Aorta (tissue), 5 donors: ENCODE measurements at places on chromosomes 3 and 15. TPM values are rescaled to one million over a fixed set of nuclear protein-coding genes. Genes with fewer than 3 reads are reported as not detected.

GRCh38 chr3:77186728-77187127 is 146.8 kb downstream of the ROBO2 start:
- no peaks in the 10 kb centered on the region for H3K4me1 ChIP-seq
- no peak overlapping the region for H3K4me3 ChIP-seq
- H3K36me3 ChIP-seq, result no peaks in the 10 kb centered on the region
- DNase-seq, result no peak

DNA sequence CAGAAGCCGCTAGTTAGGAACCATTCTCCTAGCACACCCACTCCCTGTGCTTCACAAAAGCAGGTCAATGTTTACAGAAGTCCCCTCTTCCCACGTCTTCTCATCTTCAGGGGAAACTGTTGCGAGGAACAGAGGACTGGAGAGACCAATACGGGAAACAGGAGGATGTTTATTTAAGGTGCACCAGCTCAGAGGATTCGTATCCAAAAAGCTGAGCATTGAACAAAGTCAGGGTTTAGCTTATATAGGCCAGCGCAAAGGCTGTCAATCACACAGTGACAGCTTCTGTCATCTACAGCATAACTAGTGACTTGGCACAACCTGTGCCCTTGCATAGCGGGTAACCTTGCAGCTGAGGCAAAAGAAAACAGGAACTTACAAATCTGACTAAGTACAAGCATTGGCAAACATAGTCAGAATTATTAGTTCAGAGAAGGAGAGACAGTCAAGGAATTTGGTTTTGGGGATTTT is 61.3 kb downstream of the ZDHHC19 start:
- H3K4me1 ChIP-seq, result no peaks in the 10 kb centered on the region
- no peak for DNase-seq
- no peaks in the 10 kb centered on the region for H3K27me3 ChIP-seq
- H3K36me3 ChIP-seq, result no peaks in the 10 kb centered on the region

- H3K4me1 ChIP-seq, result peaks cover 10% of the 10 kb centered on the region
- no peaks in the 10 kb centered on the region for H3K36me3 ChIP-seq
- H3K4me3 ChIP-seq, result no peak overlapping the region
- DNase-seq, result no peak
Observed at GRCh38 chr3:67599821-67600220, 54.6 kb downstream of the SUCLG2 start.

DNA sequence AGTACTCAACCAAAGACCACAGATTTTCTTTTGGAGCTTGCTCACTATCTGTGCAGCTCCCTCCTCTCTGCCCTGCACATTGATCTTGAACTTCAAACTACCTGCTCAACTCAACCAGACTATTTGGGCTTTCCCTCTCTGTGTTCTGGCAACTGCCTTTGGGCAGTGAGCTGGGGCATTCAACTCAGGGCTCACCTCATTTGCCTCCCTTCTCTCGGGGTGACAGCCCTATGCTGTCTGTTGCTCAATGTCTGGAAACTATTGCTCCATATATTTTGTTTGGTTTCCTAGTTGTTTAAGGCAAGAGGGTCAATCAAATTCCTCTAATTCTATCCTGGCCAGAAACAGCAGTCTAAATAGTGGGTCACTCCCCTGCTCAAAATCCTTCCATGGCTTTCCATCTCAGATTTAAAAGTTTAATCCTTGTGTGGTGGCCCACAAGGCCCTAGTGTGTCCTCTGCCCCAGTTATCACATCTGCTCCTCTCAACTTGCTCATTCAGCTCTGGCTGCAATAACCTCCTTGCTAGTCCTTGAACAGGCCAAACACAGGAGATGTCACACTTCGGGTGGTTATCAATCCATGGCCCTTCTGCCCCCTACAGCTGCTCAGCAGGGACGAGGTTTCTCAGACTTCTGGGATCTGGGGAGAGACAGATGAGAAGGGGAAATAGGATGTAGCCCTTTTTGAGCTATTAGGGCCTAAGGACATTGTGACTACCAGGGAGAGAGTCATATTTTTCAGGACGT is 67.8 kb downstream of the SNRK start:
- no peak overlapping the region for H3K4me3 ChIP-seq
- H3K27me3 ChIP-seq, result no peaks in the 10 kb centered on the region
- no peaks in the 10 kb centered on the region for H3K4me1 ChIP-seq
- no peak for DNase-seq
- no peak overlapping the region for H3K27ac ChIP-seq
- no peaks in the 10 kb centered on the region for H3K36me3 ChIP-seq

DNA sequence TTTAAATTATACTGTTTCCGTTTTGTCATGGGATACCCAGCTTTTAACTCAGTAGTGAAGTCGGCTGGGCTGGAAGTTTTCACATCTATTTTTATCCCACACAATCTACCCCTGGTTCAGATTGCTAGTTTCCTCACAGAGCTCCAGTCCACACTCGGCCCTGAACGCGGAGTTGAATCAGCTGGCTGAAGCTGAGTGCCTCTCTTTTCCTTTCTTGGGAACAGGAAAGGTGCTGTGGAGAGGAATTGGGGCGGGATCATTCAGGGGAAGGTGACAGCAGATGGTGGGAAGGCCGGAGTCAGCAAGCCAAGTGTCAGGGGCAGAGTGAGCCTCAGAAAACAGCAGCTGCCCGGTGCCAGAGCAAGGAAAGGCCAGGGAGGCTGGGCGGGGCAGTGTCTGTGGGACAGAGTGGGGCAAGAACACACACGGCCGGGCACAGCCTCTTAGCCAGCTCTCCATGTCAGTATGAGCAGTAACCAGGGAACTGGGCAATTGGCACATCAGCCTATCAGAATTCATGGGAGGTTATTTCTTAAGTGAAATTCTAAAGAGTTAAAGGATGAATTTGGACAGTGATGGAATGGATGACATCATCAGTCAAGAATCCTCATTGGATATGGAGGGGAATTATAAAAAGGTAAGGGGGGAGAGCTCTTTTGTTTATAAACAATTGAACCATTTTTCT is 135.7 kb upstream of the IL12A start:
- peak overlapping the region; percentile 54 for H3K27ac ChIP-seq
- no peaks in the 10 kb centered on the region for H3K36me3 ChIP-seq
- H3K27me3 ChIP-seq, result no peaks in the 10 kb centered on the region
- H3K4me1 ChIP-seq, result peaks cover 18% of the 10 kb centered on the region
- DNase-seq, result peak; percentile 80

- H3K36me3 ChIP-seq, result peaks cover 2% of the 10 kb centered on the region
- no peaks in the 10 kb centered on the region for H3K27me3 ChIP-seq
- DNase-seq, result no peak
Observed at GRCh38 chr15:48336940-48337339, 5.7 kb downstream of the DUT start.

DNA sequence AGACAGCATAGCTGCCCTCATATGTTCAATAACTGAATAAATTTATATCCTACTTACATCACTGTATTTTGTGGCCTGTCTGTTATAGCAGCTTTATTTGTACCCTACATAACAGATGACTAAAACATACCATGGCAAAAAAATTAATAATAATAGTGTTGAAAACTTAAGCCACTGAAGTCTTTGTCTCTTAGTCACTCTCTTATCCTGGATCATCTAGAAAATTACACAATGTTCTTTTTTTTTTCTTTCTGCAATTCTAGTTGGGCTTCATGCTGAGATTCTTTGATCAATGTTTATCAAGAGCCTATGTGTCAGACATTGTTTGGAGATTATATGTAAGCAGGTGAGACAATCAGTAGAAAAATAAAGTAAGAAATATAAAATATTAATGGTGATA is 519.3 kb upstream of the ARPP21 start:
- no peaks in the 10 kb centered on the region for H3K4me1 ChIP-seq
- H3K4me3 ChIP-seq, result no peak overlapping the region
- H3K27me3 ChIP-seq, result no peaks in the 10 kb centered on the region
- no peak for DNase-seq

- H3K4me1 ChIP-seq, result peaks cover 6% of the 10 kb centered on the region
- no peaks in the 10 kb centered on the region for H3K36me3 ChIP-seq
- no peak overlapping the region for H3K4me3 ChIP-seq
- no peaks in the 10 kb centered on the region for H3K27me3 ChIP-seq
- peak overlapping the region; percentile 67 for H3K27ac ChIP-seq
Observed at GRCh38 chr3:42745291-42745745, 27.7 kb downstream of the CCDC13 start.

DNA sequence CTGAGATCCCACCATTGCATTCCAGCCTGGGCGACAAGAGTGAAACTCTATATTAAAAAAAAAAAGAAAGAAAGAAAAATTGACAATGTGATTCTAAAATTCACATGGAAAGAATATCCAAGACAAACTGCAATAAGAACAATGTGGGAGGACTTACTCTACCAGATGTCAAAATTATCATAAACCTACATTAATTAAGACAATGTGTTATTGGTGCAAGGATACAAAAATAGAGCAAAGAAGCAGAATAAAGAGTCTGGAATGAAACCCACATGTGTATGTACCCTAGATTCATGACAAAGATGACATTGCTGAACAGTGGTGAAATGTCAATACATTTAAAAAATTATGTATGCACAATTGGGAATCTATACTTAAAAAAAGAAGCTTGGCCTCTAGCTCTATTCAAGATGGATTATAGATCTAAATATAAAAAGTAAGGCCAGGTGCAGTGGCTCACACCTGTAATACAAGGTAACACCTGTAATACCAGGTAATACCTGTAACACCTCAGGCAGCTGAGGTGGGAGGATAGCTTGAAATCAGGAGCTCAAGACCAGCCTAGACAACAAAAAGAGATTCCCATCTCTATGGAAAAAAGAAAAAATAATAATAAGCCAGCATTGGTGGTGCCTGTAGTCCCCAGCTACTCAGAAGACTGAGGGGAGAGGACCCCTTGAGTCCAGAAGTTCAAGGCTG is 45.7 kb downstream of the ZBTB11 start:
- no peaks in the 10 kb centered on the region for H3K27me3 ChIP-seq
- no peak overlapping the region for H3K27ac ChIP-seq
- no peaks in the 10 kb centered on the region for H3K4me1 ChIP-seq
- no peaks in the 10 kb centered on the region for H3K36me3 ChIP-seq
- H3K4me3 ChIP-seq, result no peak overlapping the region

GRCh38 chr3:120161902-120162301 is 67.7 kb upstream of the GSK3B start:
- no peaks in the 10 kb centered on the region for H3K27me3 ChIP-seq
- DNase-seq, result no peak
- H3K36me3 ChIP-seq, result no peaks in the 10 kb centered on the region
- peaks cover 2% of the 10 kb centered on the region for H3K4me1 ChIP-seq
- no peak overlapping the region for H3K27ac ChIP-seq

DNA sequence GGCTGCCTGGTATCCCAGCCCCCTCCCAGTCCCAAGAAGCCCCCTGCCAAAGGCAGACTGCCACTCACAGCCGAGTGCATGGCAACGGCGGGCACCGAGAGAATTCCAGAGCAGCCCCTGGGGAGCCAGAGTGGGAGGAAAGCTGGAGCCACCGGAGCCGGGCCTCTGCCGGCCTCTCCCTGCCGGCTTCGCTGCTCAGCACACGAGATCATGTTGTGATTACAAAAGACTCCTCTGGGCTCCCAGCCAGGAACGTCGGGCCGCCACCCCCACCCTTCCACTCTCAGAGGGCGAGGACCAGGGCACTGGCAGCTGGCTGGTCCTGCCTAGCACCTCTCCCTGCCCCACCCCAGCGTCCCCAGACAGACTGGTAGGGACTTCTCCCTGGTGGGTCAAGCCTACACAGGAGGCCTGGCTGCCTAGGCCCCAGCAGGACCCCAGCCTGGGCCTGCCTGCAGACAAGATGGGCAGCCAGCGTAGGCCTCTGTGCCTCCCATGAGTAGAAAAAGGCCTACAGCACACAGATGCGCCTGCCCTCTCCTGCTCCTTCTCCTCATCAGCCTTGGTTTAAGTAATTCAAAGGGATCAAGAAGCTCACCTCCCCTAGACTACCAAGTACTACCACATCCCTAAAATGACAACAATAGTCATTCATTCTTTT is at the start of gene CCDC9B:
Gene CCDC9B (minus strand): TSS at position 200 of the 661 bp plus-strand sequence. CDS start 120 bp downstream, at position 80.
- H3K4me1 ChIP-seq, result no peaks in the 10 kb centered on the region
- no peak within 1 kb of the TSS for H3K4me3 ChIP-seq
- no peaks in the 10 kb centered on the region for H3K27me3 ChIP-seq
- peak within 1 kb of the TSS; percentile 96 for H3K27ac ChIP-seq
- peak; percentile 95 for DNase-seq

GRCh38 chr15:76866716-76867321 is 38.3 kb downstream of the SCAPER start:
- H3K36me3 ChIP-seq, result no peaks in the 10 kb centered on the region
- H3K27ac ChIP-seq, result no peak overlapping the region
- H3K4me1 ChIP-seq, result no peaks in the 10 kb centered on the region

DNA sequence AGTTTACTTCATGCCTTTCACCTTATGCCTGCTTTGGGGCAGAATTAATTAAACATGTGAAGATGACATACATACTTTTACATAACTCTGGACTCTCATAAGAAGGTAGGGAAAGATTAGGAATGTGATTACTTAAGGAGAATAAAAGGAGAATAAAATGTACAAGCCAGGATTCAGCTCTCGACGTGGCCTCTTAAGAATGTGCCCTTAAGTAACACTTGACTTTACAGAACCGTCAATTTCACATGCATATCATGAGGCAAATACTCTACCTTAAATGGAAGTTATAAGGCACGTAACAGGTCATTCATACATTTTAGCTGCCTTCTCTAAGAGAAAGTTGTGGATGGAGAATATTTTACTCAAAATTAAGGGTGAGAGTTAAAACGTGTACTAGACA is 263.7 kb upstream of the LMCD1 start:
- H3K36me3 ChIP-seq, result no peaks in the 10 kb centered on the region
- DNase-seq, result no peak
- H3K27ac ChIP-seq, result no peak overlapping the region
- H3K27me3 ChIP-seq, result no peaks in the 10 kb centered on the region

- no peaks in the 10 kb centered on the region for H3K36me3 ChIP-seq
- no peaks in the 10 kb centered on the region for H3K4me1 ChIP-seq
- DNase-seq, result no peak
- no peak overlapping the region for H3K27ac ChIP-seq
- H3K27me3 ChIP-seq, result peaks cover 1% of the 10 kb centered on the region
Observed at GRCh38 chr3:165503346-165503745, 307.2 kb upstream of the SLITRK3 start.

DNA sequence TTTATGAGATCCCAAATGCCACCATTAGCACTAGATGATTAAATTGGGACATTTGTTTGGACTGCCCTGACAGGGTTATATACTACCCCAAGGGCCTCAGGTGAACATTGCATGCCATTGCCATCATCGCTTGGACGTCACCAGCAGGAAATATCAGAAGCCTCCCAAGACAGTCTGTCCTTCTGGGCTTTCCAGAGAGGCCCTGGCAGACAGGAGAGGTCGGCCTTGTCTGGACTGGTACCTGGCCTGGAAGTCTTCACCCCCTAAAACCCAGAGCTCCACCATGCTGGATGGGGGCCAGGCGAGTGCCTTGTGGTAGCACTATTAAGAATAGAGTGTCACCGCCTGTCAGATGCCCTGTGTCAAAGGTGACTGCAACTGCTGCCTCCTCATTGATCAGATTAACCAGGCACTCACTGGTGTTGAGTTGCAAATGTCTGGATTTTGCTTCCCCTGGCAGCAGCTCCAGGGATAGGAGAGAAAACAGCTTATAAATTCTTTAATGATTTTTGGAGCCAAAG is 324.1 kb upstream of the RASGRP1 start:
- no peak overlapping the region for H3K4me3 ChIP-seq
- H3K36me3 ChIP-seq, result no peaks in the 10 kb centered on the region
- H3K27me3 ChIP-seq, result no peaks in the 10 kb centered on the region
- no peak for DNase-seq
- H3K27ac ChIP-seq, result no peak overlapping the region

Gene LRRN1
- total RNA-seq, result 6.6 TPM

Gene SOX14
- total RNA-seq, result not detected
